Activated CD8-positive, alpha-beta memory T cell treated with anti-CD3 and anti-CD28 coated beads for 4 hours (primary cell): ENCODE measurements at places on chromosomes 3 and 15.

DNA sequence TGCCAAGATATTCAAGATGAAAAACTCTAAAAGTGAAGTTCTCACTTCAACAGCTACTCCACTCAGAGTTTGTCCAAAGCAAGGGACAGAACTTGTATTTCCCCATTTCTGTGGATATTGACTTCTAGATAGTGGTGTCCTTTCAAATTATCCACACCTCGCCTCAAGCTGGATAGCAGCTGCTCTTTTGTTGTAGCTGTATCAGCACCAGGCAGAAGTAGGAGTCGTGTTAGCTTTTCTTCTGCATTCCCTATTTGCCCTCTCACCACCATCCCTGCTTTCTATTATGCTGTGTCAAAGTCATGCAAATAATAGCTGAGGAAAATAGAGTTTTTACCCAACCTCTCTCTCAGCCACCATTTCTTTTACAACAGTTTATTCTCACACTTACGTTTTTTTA, 303.8 kb downstream of the EPHA3 start:
- DNase-seq = no peak

DNA sequence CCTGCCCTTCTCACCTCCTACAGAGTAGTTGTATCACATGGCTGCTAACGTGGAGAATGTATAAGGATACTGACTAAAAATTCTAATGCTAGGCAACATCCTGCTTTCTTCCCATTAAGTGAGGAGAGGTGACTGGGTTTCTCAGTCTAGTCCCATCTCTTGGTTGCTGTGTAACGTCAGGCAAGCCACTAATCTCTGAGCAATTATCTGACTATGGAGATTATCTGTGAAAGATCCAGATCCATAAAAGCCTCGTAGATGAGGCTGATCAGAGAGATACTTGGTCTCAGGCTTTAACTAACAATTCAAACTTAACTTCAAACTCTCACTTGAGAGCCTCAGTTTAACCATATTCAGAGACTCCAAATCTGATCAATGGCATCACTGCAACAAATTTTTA, 4.7 kb upstream of the RPS17 start:
- no peak for DNase-seq

GRCh38 chr15:92606126-92606835, 49.3 kb downstream of the FAM174B start:
- DNase-seq = no peak

GRCh38 chr15:46901001-46901400, 816.3 kb upstream of the SEMA6D start:
- no peak for DNase-seq

- DNase-seq = no peak
Observed at GRCh38 chr3:142224482-142225072, 808 bp downstream of the GK5 start.

DNA sequence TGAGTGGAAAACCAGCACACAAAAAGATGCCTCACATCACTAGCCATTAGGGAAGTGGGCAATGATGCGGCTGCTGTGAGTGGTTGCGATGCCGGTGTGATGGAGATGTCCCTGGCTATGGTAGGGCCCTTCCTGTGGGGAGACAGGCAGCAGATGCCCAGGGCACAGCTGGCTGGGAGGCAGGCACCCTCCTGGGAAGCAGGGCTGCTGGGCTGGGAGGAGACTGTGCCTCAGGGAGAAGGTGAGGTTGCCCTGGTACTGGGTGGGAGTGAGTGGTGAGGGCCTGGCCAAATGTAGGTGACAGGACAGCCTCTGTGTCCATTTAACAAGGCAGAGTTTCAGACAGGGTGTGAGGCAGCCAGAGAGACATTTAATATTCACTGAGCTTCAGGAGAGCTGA, 335.6 kb downstream of the OCA2 start:
- no peak for DNase-seq

- no peak for DNase-seq
Observed at GRCh38 chr3:41159588-41160189, 39.6 kb upstream of the CTNNB1 start.

DNA sequence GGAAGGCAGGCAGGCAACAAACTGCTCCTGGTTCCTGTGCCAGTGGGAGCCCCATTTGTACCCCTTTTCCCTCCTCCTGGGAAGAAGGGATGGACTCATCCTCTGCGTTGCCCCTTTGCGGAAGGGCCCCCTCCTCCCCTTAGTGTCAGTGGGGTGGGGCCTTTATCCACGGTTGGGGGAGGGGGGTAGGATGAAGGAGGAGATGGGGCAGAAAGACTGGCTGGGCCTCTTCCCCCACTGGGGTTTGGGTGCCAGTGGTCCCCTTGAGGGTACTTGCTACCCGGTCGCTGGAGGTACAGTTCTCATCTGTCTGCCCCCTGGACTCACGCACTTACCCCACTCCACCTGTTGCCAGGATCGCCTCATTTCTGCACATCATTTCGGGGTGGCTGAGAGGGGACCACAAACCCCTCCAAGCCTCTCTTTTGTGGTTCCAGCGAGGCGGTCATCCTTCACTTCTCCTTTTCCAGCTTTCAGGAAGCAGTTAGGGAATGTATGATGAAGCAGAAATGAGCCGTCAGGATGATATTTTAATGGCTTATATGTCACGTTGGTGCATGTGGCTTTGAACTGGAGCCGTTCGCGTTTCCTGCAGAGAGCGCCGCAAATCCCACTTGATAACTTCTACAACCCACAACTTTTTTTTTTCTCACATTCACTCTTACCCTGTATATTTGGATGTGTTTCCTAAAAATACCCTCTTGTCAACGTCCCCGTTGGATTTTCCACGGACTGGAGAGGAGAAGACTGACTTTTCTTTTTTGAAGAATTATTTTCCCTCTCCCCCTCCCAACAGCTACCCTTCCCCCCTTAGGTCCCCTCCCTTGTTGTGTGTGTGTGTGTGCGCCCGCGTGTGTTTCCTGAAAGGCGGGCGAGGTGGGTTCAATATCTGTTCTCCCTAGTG, at the start of gene ZIC4:
Gene ZIC4 (minus strand): TSS at position 516 of the 904 bp plus-strand sequence. CDS start 3,746 bp downstream, outside the sequence.
- DNase-seq = no peak

- DNase-seq = no peak
Observed at GRCh38 chr15:71572452-71573053, 237.8 kb upstream of the NR2E3 start.

DNA sequence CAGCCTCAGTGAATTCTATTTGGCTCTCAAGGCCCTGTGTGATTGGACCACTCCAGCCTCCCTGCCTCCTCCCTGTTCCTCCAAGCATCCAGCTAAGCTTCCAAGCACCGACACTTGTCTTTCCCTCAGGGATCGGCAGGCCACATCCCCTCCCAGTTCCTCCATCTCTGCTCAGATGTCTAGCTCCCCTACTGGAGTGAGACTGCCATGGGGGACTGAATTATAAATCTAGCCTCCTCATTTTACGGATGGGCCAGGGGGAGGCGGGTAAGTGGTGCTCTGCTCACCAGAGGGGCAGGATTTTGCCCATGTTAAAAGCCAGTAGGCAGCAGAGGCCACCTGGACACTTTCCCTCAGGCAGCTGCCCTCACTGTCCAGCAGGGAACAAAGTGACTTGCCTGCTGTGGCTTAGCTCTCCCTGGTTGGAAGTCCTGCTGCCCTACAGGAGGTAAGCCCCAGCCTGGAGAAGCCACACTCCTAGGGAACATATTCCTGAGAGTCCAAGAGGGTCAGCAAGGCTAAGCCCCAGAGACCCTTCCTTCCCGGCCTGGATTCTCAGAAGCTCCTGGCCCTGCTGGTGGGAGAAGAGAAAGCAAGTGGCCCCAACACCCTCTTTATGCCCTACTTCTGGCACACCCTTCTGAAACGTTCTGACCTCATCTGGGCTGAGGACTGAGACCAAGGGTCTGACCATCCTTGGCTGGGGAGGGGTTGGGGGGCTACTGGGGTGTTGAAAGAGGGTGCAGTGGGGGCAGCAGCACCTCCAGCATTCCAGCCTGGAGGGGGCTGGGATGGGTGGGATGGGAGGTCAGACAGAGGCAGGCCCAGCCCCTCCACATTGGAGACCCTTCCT, 9.1 kb upstream of the HHATL start:
- DNase-seq = no peak

- DNase-seq = no peak
Observed at GRCh38 chr3:5498981-5499380, 311.5 kb downstream of the EDEM1 start.

DNA sequence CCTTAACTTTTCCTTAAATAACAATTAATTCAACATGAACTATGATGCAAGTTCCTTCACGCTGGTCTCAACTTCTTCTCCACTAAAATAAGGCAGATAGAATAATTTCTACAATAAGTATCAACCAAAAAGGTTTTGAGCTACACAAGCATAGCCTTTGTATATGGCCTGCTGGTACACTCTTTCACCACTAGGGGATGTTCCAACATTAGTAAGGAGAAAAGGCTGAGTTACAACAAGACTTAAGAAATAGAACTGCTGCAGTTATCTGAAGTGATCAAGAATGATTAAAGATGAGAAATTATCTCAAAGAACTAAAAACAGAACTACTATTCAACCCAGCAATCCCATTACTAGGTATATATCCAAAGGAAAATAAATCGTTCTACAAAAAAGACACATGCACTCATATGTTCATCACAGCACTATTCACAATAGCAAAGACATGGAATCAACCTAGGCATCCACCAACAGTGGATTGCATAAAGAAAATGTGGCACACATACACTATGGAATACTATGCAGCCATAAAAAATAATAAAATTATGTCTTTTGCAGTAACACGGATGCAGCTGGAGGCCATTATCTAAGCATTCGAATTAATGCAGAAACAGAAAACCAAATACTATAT, 14.4 kb downstream of the ATP13A3 start:
- no peak for DNase-seq

DNA sequence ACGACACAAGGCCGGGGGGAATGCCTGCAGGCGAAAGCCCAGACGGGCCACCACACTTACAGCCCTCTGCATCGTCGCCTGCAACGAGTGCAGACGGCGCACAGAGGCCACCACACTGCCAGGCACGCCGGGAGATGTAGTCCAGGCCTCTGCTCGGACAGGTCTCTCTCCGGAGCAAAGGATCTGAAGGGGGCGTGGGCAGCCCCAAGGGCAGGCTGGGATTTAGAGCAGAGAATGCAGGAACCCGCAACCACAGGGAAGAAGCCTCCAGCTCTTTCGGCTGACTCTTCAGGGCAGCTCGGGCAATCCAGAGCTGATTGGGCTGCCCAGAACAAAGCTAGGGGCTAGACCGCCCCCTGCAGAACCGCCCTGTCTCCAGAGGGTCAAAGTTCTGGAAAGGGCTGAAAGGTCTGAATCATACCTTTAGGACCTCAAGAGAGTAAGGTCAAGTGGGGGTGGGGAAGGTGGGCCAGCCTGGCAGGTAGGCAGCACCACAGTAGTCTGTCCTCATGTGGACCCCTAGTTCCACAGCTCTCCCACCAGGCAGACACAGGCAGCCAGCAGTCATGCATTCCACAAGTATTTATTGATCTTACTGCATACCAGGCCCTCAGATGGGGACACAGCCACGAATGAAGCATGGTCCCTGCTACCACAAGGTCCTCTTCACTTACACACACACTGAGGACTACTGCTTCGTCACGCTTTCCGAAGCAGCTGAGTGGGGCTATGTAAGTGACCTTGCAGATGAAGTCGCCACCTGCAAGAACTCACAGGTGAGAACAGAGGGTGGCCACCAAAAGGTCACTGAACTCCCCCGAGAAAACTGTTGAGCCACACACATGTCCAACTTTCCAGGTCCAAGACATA, at the start of gene AMT:
Gene AMT (minus strand): TSS at position 95 of the 870 bp plus-strand sequence. CDS start 23 bp downstream, at position 72.
- no peak for DNase-seq

- no peak for DNase-seq
Observed at GRCh38 chr15:67370206-67370954, 115.8 kb downstream of the IQCH start.

GRCh38 chr15:69092159-69092558, 68.3 kb upstream of the GLCE start:
- DNase-seq = no peak

- no peak for DNase-seq
Observed at GRCh38 chr15:65414841-65415621, 7.7 kb downstream of the IGDCC4 start.

GRCh38 chr3:151774235-151774634, 39.7 kb upstream of the AADAC start:
- DNase-seq = no peak

- no peak for DNase-seq
Observed at GRCh38 chr3:78970656-78971055, 797.1 kb downstream of the ROBO1 start.
